RWPE2 (cell line): ENCODE measurements at places on chromosomes 1 and 21.

GRCh38 chr1:208446271-208446691 is 202.1 kb upstream of the PLXNA2 start:
- no peaks in the 10 kb centered on the region for H3K27me3 ChIP-seq
- H3K4me1 ChIP-seq, result no peaks in the 10 kb centered on the region
- no peak overlapping the region for H3K27ac ChIP-seq
- DNase-seq, result no peak
- H3K4me3 ChIP-seq, result no peak overlapping the region
- no peaks in the 10 kb centered on the region for H3K36me3 ChIP-seq

DNA sequence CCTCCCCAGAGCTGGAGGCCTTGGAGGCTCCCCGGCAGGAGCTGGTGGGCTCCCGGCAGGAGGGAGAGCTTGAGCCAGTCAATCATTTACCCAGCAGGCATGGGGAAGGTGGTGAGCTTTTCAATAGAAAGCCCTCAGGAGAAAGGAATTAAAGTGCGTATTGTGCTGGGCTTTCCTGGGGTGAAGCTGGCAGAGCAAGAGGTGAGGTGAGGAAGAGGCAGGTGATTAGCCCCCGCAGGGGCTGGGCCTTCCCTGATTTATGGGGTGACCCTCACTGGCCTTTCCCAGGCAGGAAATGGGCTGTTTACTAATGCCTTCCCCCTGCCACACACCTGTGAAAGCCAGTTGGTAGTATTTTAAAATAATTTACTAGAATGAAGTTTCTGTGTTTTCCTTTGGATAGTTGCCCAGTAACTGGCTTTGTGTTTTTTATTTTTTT is 25.8 kb downstream of the CLDN14 start:
- DNase-seq, result no peak
- no peaks in the 10 kb centered on the region for H3K27me3 ChIP-seq
- H3K4me1 ChIP-seq, result no peaks in the 10 kb centered on the region
- H3K27ac ChIP-seq, result peak overlapping the region; percentile 14
- H3K36me3 ChIP-seq, result no peaks in the 10 kb centered on the region
- no peak overlapping the region for H3K4me3 ChIP-seq

GRCh38 chr1:179831225-179831624 is 46.4 kb downstream of the TOR1AIP2 start:
- no peaks in the 10 kb centered on the region for H3K27me3 ChIP-seq
- DNase-seq, result no peak
- H3K36me3 ChIP-seq, result no peaks in the 10 kb centered on the region
- H3K27ac ChIP-seq, result no peak overlapping the region
- H3K4me1 ChIP-seq, result no peaks in the 10 kb centered on the region

DNA sequence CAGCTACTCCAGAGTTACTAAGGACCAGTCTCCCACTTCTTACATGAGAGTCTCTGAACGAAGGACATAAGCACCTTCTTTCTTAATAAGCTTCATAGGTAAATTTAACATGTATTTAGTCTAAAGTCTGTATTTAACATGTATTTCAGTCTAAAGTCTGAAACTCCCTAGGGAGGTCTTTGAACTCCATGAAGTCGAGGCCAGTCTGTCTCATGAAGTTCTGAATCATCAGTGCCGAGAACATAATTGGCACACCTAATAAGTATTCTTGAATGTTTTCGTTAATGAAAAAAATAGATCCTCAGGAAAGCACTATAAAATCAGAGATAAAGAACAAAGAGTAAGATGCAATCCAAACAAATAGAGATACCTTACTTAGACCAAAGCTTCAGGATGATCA is 945.5 kb downstream of the TTLL7 start:
- peaks cover 14% of the 10 kb centered on the region for H3K4me1 ChIP-seq
- no peaks in the 10 kb centered on the region for H3K27me3 ChIP-seq
- no peak for DNase-seq
- no peaks in the 10 kb centered on the region for H3K36me3 ChIP-seq
- H3K27ac ChIP-seq, result no peak overlapping the region
- no peak overlapping the region for H3K4me3 ChIP-seq

DNA sequence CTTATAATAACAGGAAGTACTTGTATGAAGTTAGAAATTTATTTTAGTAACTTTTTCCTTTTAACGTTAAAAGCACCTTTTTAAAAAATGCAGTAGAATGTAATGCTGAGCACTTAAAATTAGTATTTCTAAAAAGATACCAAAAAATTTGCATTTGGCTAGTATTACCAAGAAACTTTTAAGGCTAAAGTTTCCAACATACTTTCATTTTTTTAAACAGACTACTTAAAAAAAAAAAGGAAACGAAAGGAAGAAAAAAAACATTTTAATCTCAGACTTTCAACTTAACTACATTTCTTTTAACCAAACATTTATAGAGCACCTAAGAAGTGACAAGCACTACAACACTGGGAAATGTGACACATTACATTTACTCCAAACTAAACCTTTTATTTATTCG is 2.8 kb downstream of the ARID4B start:
- H3K4me1 ChIP-seq, result peaks cover 18% of the 10 kb centered on the region
- no peak overlapping the region for H3K27ac ChIP-seq
- no peak for DNase-seq
- no peaks in the 10 kb centered on the region for H3K27me3 ChIP-seq
- H3K36me3 ChIP-seq, result peaks cover 3% of the 10 kb centered on the region

DNA sequence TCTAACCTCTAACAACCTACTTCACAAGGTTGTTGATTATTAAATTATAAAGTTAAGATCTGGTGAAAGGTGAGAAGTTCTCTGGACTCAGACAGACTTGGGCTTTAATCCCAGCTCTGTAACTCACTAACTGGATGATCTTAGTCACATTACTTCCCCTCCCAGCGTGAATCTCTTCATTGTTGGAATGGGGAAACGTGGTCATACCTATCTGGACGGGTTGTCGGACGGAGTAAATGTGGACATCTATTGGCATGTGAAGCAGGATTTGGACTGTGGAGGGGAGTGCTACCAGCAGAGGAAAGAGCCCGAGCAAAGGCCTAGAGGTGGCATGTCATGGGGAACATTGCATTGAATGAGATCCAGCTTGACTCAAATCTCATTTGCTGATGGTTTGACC is 45.1 kb upstream of the RPL11 start:
- H3K27ac ChIP-seq, result no peak overlapping the region
- H3K27me3 ChIP-seq, result no peaks in the 10 kb centered on the region
- no peaks in the 10 kb centered on the region for H3K36me3 ChIP-seq
- DNase-seq, result no peak
- peaks cover 7% of the 10 kb centered on the region for H3K4me1 ChIP-seq

GRCh38 chr1:157132616-157133167 is 5.5 kb downstream of the ETV3 start:
- H3K4me1 ChIP-seq, result peaks cover 14% of the 10 kb centered on the region
- H3K27me3 ChIP-seq, result no peaks in the 10 kb centered on the region
- H3K4me3 ChIP-seq, result no peak overlapping the region
- no peak overlapping the region for H3K27ac ChIP-seq

DNA sequence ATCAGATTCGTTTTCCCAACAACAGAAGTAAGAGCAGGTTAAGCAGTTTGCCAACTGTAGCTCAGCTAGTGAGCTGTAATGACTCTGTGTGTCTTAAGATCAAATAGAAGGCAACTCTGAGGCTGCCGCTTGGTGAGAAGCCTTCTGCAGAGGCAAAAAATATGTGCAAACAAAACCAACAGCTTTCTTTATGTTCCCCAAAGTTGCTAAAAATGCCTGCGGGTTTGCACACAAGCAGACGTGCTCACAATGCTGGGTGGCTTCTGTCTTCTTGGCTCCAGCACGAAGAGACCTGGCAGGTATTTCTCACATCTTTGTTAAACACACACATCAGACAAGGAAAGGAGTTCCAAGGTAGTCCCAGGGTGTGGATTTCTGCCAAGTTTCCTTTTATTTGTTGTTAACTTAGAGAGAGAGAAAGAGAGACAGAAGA is 158.9 kb upstream of the JUN start:
- H3K4me1 ChIP-seq, result peaks cover 3% of the 10 kb centered on the region
- no peaks in the 10 kb centered on the region for H3K36me3 ChIP-seq
- no peak for DNase-seq
- peak overlapping the region; percentile 14 for H3K27ac ChIP-seq

GRCh38 chr1:68314151-68314780 is 81.9 kb upstream of the WLS start:
- no peaks in the 10 kb centered on the region for H3K27me3 ChIP-seq
- H3K36me3 ChIP-seq, result no peaks in the 10 kb centered on the region
- H3K27ac ChIP-seq, result no peak overlapping the region
- H3K4me3 ChIP-seq, result no peak overlapping the region

DNA sequence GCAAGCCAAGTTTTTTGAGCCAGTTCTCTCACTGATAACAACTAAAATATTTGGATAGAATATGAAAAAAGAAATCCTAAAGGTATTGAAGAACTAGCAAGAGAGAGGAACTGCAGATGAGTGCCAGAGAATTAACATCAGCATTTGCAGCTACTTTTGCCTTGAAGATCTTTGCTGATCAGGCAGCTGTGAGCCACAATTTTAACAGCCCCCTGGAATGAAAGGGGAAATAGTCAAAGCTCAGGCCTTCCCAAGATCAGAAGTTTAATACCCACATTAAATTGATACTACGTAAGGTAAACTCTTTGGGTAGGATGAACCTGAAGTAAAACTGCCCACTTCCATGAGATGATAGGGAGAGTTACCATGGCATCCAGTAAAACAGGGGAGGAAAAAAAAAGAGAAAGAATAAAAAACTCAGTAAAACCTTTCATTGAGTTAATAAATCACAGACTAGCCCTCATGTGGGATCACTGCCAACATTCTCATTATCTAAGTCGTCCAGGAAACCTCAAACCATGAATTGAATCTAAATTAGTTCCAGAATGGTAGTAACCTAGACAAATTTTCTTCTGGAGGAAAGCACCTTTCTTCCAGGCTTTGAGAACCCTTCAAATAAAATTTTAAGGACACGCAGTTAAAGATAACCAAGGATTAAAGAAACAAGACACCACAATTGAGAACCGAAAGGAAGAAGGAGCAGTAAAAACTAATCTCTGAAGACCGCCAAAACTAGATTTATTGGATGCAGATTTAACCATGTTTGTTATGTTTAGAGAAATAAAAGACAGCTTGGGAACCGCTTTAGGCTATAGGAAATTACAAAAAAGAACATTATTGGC is 28.3 kb downstream of the SCP2 start:
- no peak for DNase-seq
- no peaks in the 10 kb centered on the region for H3K4me1 ChIP-seq
- H3K36me3 ChIP-seq, result peaks cover 7% of the 10 kb centered on the region; the same call in 1 of the 2 replicates

- H3K27ac ChIP-seq, result no peak overlapping the region
- no peaks in the 10 kb centered on the region for H3K36me3 ChIP-seq
- H3K27me3 ChIP-seq, result no peaks in the 10 kb centered on the region
- no peaks in the 10 kb centered on the region for H3K4me1 ChIP-seq
- no peak overlapping the region for H3K4me3 ChIP-seq
Measured at GRCh38 chr1:179798864-179799516, 55.9 kb downstream of the FAM163A start.

DNA sequence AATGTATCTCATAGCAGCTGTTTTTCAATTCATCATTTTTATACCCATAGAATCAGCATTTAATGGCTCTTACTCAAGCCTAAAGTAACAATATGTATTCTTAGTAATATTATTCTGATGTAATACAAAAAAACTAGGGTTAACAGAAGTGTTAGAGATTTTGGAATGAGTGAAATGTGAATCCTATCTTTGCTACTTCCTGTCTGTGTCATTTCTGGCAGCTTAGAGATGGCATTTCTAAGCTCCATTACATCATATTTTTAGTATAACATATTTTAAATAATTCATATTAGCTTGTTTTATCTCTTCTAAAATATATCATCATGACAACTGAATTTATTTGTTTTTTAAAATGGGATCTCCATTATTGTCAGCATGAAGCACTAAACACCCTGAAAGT is 90.2 kb downstream of the LRRC7 start:
- H3K4me3 ChIP-seq, result no peak overlapping the region
- H3K27me3 ChIP-seq, result no peaks in the 10 kb centered on the region
- DNase-seq, result no peak
- no peaks in the 10 kb centered on the region for H3K36me3 ChIP-seq

- no peaks in the 10 kb centered on the region for H3K27me3 ChIP-seq
- no peak overlapping the region for H3K27ac ChIP-seq
- no peak overlapping the region for H3K4me3 ChIP-seq
- H3K4me1 ChIP-seq, result no peaks in the 10 kb centered on the region
Measured at GRCh38 chr1:121525355-121525754, 340.6 kb downstream of the SRGAP2C start.

- no peak overlapping the region for H3K27ac ChIP-seq
- DNase-seq, result no peak
- no peaks in the 10 kb centered on the region for H3K4me1 ChIP-seq
- no peaks in the 10 kb centered on the region for H3K27me3 ChIP-seq
- no peak overlapping the region for H3K4me3 ChIP-seq
- H3K36me3 ChIP-seq, result no peaks in the 10 kb centered on the region
Measured at GRCh38 chr1:86339014-86339812, 56.9 kb downstream of the ODF2L start.

- H3K4me3 ChIP-seq, result no peak overlapping the region
- H3K27me3 ChIP-seq, result no peaks in the 10 kb centered on the region
- no peaks in the 10 kb centered on the region for H3K4me1 ChIP-seq
- H3K36me3 ChIP-seq, result no peaks in the 10 kb centered on the region
- DNase-seq, result no peak
Measured at GRCh38 chr1:211336161-211336560, 9.5 kb downstream of the TRAF5 start.

- no peak overlapping the region for H3K27ac ChIP-seq
- H3K27me3 ChIP-seq, result no peaks in the 10 kb centered on the region
- no peak for DNase-seq
- H3K4me1 ChIP-seq, result no peaks in the 10 kb centered on the region
- H3K36me3 ChIP-seq, result no peaks in the 10 kb centered on the region
- H3K4me3 ChIP-seq, result no peak overlapping the region
Measured at GRCh38 chr21:40129809-40130208, 262.6 kb downstream of the PCP4 start.

GRCh38 chr21:36576441-36576840 is 96.5 kb upstream of the CLDN14 start:
- no peaks in the 10 kb centered on the region for H3K4me1 ChIP-seq
- DNase-seq, result no peak
- H3K36me3 ChIP-seq, result no peaks in the 10 kb centered on the region
- H3K27ac ChIP-seq, result no peak overlapping the region
- H3K4me3 ChIP-seq, result no peak overlapping the region

DNA sequence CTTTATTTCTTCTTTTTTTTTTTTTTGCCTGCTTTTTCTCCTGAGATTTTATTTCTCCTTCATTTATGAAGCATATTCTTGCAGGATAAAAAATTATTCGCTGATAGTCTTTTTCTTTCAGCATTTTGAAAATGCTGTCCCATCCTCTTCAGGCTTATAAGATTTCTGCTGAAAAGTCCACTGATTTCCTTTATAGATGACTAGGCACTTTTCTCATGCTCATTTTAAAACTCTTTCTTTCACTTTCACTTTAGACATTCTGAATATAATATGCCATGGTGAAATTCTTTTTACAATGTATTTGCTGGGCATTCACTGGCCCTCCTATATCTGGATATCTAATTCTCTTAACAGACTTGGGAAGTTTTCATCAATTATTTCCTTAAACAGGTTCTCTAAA is 25.5 kb upstream of the GTF2B start:
- H3K27me3 ChIP-seq, result no peaks in the 10 kb centered on the region
- H3K4me3 ChIP-seq, result no peak overlapping the region
- no peaks in the 10 kb centered on the region for H3K36me3 ChIP-seq
- DNase-seq, result no peak
- no peak overlapping the region for H3K27ac ChIP-seq
- H3K4me1 ChIP-seq, result no peaks in the 10 kb centered on the region

GRCh38 chr1:167065471-167065870 is 24.7 kb downstream of the GPA33 start:
- no peak overlapping the region for H3K27ac ChIP-seq
- peaks cover 4% of the 10 kb centered on the region for H3K4me1 ChIP-seq
- H3K4me3 ChIP-seq, result no peak overlapping the region
- H3K36me3 ChIP-seq, result no peaks in the 10 kb centered on the region
